ENCODE measurements at places on chromosomes 16 and 17.

DNA sequence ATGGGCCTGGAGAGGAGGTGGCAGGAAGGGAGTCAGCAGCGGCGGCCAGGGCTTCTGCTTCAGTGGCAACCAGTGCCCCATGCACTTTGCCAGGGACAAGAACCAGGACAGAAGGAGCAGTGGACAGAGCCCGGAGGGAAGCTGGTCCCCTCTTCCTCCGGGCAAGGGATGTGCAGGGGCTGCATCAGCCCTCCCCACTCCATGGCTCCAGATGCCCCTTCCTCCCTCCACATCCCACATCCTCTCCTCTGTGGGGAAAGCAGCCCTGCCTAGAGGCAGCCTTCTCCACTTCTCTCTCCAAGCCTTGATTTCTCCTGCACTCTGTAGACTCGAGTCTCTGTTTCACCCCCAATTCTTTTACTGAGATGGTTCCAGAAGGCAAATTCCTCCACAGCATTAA lies 50.4 kb downstream of the AIPL1 start:
- no peak for DNase-seq

GRCh38 chr17:77459018-77459755 lies 318.4 kb downstream of the SEC14L1 start:
- no peak for DNase-seq

DNA sequence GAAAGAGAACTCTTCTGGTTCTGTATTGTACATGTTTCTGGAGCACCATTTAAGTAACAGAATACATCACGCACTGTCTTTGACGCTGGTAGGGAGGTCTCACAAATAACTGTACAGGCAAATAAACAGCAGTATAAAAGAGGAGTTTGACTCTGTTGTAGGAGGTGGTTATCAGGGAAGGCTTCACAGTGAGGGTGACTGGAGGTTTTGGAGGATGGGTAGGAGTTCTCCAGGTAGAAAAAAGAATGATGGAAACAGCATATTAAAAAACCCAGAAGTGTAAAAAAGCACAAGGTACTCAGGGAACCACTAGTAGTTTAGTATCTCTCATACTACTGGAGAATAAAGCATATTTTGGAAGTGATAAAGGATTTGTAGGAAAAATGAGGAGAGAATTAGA lies 2.7 kb upstream of the SLC6A2 start:
- DNase-seq, result no peak

GRCh38 chr16:85755929-85756768 lies 5.3 kb upstream of the C16orf74 start:
- DNase-seq, result no peak

Data from stimulated activated CD4-positive, alpha-beta T cell treated with anti-CD3 and anti-CD28 coated beads, Interleukin-15, amount 100 ng/mL, for 1 hour (primary cell).